ENCODE measurements at places on chromosomes 4 and X.

DNA sequence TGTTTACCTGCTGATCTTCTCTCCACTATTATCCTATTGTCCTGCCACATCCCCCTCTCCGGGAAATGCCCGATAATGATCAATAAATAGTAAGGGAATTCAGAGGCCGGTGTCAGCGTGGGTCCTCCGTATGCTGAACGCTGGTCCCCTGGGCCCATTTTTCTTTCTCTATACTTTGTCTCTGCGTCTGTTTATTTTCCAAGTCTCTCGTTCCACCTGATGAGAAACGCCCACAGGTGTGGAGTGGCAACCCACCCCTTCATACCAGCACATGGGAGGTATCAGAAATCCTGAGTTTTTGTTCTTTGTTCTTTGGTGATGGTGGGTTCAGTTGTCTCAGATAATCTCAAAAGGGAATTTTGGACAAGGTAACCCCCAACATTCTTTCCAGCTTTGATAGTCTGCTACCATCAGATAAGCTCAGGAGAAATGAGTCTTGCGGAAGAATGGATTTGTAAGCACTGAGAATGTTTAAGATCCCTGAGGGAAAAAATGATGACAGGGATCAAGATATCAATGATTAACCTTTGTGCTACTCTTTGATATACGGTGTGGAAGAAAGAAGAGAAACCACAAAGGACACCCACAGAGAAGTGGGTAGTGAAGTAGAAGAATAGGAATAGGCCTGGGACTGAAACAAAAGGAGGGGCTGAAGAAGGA is 117.9 kb downstream of the CEP44 start:
- no peak for DNase-seq

DNA sequence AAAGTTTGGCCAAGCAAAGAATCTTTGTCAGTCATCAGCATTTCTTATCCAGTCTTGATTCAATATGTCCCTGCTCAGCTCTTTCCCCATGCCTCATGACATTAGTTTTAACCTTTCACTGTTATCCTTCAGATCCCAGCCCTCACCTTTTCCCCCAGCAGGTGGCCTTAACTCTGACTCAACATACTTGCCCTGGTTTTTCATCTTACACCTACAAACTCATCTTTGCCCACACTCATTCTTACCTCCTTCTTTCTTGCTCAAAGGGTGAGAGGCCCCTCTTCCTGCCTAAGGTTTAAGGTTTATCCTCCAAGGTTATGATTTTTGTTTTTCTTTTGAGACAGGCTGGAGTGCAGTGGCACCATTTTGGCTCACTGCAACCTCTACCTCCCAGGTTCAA is 10.6 kb upstream of the ANXA5 start:
- no peak for DNase-seq

GRCh38 chr4:168757500-168757899 is 252.6 kb downstream of the CBR4 start:
- no peak for DNase-seq

DNA sequence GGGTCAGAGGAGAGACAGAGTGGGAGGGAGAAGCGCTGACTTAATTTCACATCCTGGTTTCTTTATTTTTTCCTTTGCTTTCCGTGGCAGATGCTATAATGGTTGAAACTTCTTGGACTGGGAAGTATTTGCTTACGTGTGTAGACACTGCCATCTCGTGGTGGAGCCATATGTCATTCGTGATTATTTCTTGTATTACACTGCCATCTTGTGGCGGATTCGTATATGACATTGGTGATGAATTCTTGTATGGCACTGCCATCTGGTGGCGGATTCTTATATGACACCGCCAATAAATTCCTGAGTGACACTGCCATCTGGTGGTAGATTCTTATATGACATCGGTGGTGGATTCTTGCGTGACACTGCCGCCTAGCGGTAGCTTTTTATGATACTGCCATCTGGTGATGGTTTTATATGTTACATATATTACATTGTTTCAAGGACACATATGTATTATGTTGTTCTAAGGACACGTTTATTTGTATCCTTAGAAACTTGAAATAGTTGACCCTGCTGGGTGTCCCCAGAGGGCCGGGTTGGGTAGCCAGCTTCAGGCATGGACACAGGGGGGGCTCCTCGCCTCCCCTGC is 37.3 kb upstream of the CLCN4 start:
- peak; percentile 38 for DNase-seq
